Activated CD4-positive, alpha-beta T cell treated with anti-CD3 and anti-CD28 coated beads, Interleukin-2, amount 10 ng/mL, durations not matched to agents 24 days and 14 days (primary cell): ENCODE measurements at places on chromosomes 13 and 19. TPM values are rescaled to one million over a fixed set of nuclear protein-coding genes. Genes with fewer than 3 reads are reported as not detected.

The CGB5 gene
- not detected in 2 replicates for total RNA-seq

The SPRY2 gene
- total RNA-seq: 0.21 TPM in 1 of 2 replicates, not detected in the other

The FSTL3 gene
- total RNA-seq: 7.2 and 7.7 TPM in 2 replicates

The IZUMO1 gene
- total RNA-seq: 0.21 TPM in 1 of 2 replicates, not detected in the other

GRCh38 chr19:3980353-3981251 lies 4.7 kb downstream of the EEF2 start:
- H3K4me1 ChIP-seq: peaks cover 19% of the 10 kb centered on the region
- peaks cover 84% of the 10 kb centered on the region for H3K36me3 ChIP-seq
- no peak overlapping the region for H3K27ac ChIP-seq
- peak; percentile 61 for DNase-seq
- H3K4me3 ChIP-seq: no peak overlapping the region
- H3K27me3 ChIP-seq: no peaks in the 10 kb centered on the region

GRCh38 chr13:43289470-43290255 lies 266.3 kb downstream of the DNAJC15 start:
- no peak overlapping the region for H3K27ac ChIP-seq
- H3K4me3 ChIP-seq: no peak overlapping the region
- DNase-seq: no peak
